ENCODE measurements at places on chromosomes 7 and 10. TPM values are rescaled to one million over a fixed set of nuclear protein-coding genes. Genes with fewer than 3 reads are reported as not detected.

MYOF gene
- total RNA-seq: 0.57 TPM

TET1 gene
- total RNA-seq: 0.31 TPM

GRID2IP gene
- total RNA-seq: not detected

SEMA3E gene
- total RNA-seq: not detected

RAPGEF5 gene
- 1.1 TPM for total RNA-seq

SPACDR gene
- total RNA-seq: 2.4 TPM

GHRHR gene
- not detected for total RNA-seq

GPC2 gene
- total RNA-seq: 2.7 TPM

TMEM270 gene
- total RNA-seq: not detected

GNAT3 gene
- total RNA-seq: not detected

STAM gene
- 20.2 TPM for total RNA-seq

ITPRIP gene
- total RNA-seq: 63.0 TPM

MBL2 gene
- not detected for total RNA-seq

IL6 gene
- 151 TPM for total RNA-seq

WIPF3 gene
- total RNA-seq: not detected

TMEM236 gene
- total RNA-seq: 0.10 TPM

LDB3 gene
- not detected for total RNA-seq

MMD2 gene
- not detected for total RNA-seq

DENND2A gene
- not detected for total RNA-seq

PTPRN2 gene
- total RNA-seq: 0.74 TPM

DGKI gene
- 1.5 TPM for total RNA-seq

Data from natural killer cell treated with Interleukin-12 subunit alpha and Interleukin-12 subunit beta and Interleukin-15 and Interleukin-18, amount 100 ng/mL, for 72 hours (primary cell).